Natural killer cell treated with Interleukin-12 subunit alpha and Interleukin-12 subunit beta and Interleukin-15 and Interleukin-18, amount 100 ng/mL, for 72 hours (primary cell): ENCODE measurements at places on chromosomes 3 and 15.
A peak's percentile ranks its signal among the peaks of the same experiment; 100 is the strongest.

GRCh38 chr15:85427286-85428028 lies 47.1 kb downstream of the AKAP13 start:
- H3K27ac ChIP-seq, result no peak overlapping the region
- no peak overlapping the region for H3K4me3 ChIP-seq
- DNase-seq, result no peak
- no peaks in the 10 kb centered on the region for H3K27me3 ChIP-seq

GRCh38 chr3:158463556-158463955 lies 107.4 kb upstream of the MLF1 start:
- no peak overlapping the region for H3K27ac ChIP-seq
- no peak for DNase-seq
- no peaks in the 10 kb centered on the region for H3K36me3 ChIP-seq
- H3K4me1 ChIP-seq, result no peaks in the 10 kb centered on the region
- H3K4me3 ChIP-seq, result no peak overlapping the region

- H3K27me3 ChIP-seq, result no peaks in the 10 kb centered on the region
- DNase-seq, result no peak
- H3K36me3 ChIP-seq, result no peaks in the 10 kb centered on the region
- H3K4me3 ChIP-seq, result no peak overlapping the region
- H3K4me1 ChIP-seq, result peaks cover 18% of the 10 kb centered on the region
Observed at GRCh38 chr3:32975891-32976595, 24.6 kb downstream of the CCR4 start.

DNA sequence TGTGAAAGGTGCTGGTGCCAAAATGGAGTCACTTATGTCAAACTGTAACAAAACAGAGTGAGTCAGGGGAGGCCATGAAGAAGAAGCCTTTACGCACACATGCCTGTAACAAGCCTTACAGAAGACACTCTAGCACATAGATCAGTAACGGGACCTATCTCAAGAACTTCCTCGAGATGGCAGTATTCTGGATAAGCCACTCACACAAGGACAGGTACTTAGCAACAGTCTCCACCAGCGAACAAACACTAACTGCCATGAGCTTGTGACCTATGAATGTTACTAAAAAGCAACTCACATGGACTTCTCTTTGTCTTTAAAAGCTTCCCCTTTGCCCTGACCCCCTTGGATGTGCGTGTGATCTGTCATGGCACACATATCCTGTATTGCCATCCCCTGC lies 235.1 kb downstream of the CD47 start:
- peaks cover 3% of the 10 kb centered on the region for H3K4me1 ChIP-seq
- no peak overlapping the region for H3K4me3 ChIP-seq
- no peaks in the 10 kb centered on the region for H3K36me3 ChIP-seq
- peaks cover 3% of the 10 kb centered on the region for H3K27me3 ChIP-seq
- no peak overlapping the region for H3K27ac ChIP-seq

GRCh38 chr3:68274286-68274685 lies 619.9 kb upstream of the SUCLG2 start:
- H3K27ac ChIP-seq, result no peak overlapping the region
- no peaks in the 10 kb centered on the region for H3K4me1 ChIP-seq
- H3K36me3 ChIP-seq, result no peaks in the 10 kb centered on the region
- DNase-seq, result no peak

DNA sequence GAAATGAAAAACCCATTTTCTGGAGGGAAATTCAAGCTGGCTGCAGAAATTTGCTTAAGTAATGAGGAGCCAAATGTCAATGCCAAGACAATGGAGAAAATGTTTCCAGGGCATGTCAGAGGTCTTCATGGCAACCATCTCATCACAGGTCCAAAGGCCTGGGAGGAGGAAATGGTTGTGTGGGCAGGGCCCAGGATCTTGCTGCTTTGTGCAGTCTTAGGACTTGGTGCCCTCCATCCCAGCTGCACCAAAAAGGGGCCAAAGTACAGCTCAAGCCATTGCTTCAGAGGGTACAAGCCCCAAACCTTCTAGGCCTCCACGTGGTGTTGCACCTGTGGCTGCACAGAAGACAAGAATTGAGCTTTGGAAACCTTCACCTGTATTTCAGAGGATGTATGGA lies 59.3 kb downstream of the POMGNT2 start:
- no peaks in the 10 kb centered on the region for H3K4me1 ChIP-seq
- no peak for DNase-seq
- peaks cover 49% of the 10 kb centered on the region for H3K36me3 ChIP-seq
- no peak overlapping the region for H3K27ac ChIP-seq
- no peaks in the 10 kb centered on the region for H3K27me3 ChIP-seq

GRCh38 chr15:74906067-74906449 lies 593 bp downstream of the FAM219B start:
- DNase-seq, result no peak
- H3K27me3 ChIP-seq, result no peaks in the 10 kb centered on the region
- peaks cover 5% of the 10 kb centered on the region for H3K36me3 ChIP-seq
- peaks cover 25% of the 10 kb centered on the region for H3K4me1 ChIP-seq

DNA sequence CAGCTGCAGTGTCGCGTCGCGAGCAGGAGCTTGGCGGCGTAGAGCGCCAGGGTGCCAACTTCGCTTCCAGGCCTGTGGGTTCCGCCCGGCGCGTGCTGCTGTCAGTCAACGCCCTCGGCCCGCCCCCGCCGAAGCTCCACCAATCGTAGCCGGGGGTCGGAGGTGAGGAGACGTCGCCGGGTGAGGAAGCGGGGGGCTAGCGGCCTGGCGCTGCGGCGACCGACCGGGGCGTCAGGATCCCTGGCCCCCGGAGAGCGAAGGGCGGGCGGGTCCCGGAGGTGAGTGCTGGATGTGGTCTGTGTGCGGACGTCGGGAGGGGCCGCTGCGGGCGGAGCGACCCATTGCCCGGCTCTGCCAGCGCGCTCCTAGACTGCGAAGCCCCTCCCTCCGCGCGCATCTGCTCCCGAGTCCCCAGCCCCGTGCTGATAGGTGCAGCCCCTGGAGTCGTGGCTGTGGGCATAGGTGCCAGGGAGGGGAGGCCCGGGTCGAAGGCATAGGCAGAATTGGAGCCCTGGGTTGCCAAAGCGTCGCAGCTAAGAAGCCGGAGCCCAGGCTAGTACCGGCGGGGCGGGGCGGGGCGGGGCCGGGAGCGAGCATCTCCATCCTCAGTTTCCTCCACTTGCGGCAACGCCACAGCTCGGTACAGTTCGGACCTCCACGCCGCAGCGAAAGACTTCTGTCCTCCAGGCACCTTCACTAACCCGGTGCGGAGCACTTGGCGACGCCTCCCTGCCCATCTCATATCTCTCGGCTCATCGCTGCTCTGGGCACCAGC lies at the start of gene NXPE3:
TSS of gene NXPE3 (plus strand) at position 165 of the 775 bp plus-strand sequence. CDS start 6,386 bp downstream, outside the sequence.
- H3K27ac ChIP-seq, result peak within 1 kb of the TSS; percentile 91
- no peaks in the 10 kb centered on the region for H3K27me3 ChIP-seq
- peaks cover 34% of the 10 kb centered on the region for H3K4me1 ChIP-seq
- peaks cover 10% of the 10 kb centered on the region for H3K36me3 ChIP-seq

DNA sequence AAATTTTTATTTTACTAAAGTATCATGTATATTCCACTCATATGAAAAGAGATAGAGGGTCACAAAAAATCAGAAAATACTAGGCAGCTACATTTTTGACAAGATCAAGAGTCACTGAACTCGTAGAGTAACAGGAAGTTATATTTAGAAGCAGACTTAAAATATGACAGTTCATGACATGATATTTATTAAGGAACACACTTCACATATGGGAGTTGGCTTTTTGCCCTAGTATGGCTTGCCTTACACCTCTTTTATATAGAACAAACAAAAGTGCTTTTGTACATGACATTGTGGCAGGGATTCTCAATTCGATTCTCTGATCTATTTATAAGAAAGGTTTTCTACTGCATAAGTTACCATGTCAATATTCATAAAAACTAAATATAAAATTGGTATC lies 80.1 kb upstream of the GBE1 start:
- DNase-seq, result no peak
- H3K27me3 ChIP-seq, result peaks cover 8% of the 10 kb centered on the region
- no peaks in the 10 kb centered on the region for H3K36me3 ChIP-seq
- no peak overlapping the region for H3K27ac ChIP-seq
- no peak overlapping the region for H3K4me3 ChIP-seq

DNA sequence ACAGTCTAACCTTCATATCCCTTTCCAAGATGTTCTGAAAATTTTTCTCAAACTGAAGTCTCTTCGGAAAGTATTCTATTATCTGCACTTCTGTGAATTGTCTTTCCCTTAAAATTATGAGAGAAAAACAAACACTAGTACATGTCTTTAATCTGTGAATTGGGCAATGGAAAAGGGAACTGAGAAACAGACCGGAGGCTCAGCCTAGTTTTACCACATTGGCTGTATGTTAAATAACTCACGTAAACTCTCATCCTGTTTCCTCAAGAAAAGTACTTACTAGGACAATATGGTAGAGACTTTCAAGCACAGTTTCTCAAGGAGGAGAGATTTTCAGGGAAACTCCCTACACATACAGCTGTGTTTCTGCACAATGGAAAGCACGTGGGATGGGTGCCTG lies 982.2 kb upstream of the SEMA6D start:
- DNase-seq, result no peak
- H3K27me3 ChIP-seq, result no peaks in the 10 kb centered on the region
- no peak overlapping the region for H3K27ac ChIP-seq
- H3K4me3 ChIP-seq, result no peak overlapping the region
- no peaks in the 10 kb centered on the region for H3K4me1 ChIP-seq
- peaks cover 5% of the 10 kb centered on the region for H3K36me3 ChIP-seq

- no peak overlapping the region for H3K27ac ChIP-seq
- DNase-seq, result no peak
- H3K27me3 ChIP-seq, result peaks cover 11% of the 10 kb centered on the region
- H3K36me3 ChIP-seq, result no peaks in the 10 kb centered on the region
Observed at GRCh38 chr3:66703501-66703900, 202.7 kb upstream of the LRIG1 start.

GRCh38 chr3:175392653-175393052 lies 533.5 kb downstream of the NAALADL2 start:
- H3K36me3 ChIP-seq, result peaks cover 4% of the 10 kb centered on the region
- H3K27ac ChIP-seq, result no peak overlapping the region
- no peaks in the 10 kb centered on the region for H3K27me3 ChIP-seq
- H3K4me3 ChIP-seq, result no peak overlapping the region
- no peaks in the 10 kb centered on the region for H3K4me1 ChIP-seq

DNA sequence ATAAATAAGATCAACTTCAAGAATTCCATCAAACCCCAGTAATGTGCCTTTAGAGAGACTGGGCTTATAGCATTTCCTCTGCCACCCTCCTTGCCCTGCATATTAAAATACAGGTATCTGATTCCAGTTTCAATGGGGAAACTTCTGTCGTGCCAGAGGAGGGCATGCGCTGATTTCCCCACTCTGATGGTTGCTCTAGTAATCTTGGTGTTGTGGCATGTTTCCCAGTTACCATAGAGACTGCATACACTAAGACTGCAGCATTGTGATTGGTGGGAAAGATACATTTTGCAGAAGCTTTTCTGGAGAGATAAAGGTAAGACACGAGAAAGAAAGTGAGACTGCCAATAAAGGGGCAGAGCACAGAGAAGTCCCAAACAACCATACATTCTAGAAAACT lies 225.6 kb downstream of the TIGIT start:
- no peak overlapping the region for H3K4me3 ChIP-seq
- DNase-seq, result no peak
- no peaks in the 10 kb centered on the region for H3K4me1 ChIP-seq
- H3K27me3 ChIP-seq, result no peaks in the 10 kb centered on the region
- H3K36me3 ChIP-seq, result no peaks in the 10 kb centered on the region

DNA sequence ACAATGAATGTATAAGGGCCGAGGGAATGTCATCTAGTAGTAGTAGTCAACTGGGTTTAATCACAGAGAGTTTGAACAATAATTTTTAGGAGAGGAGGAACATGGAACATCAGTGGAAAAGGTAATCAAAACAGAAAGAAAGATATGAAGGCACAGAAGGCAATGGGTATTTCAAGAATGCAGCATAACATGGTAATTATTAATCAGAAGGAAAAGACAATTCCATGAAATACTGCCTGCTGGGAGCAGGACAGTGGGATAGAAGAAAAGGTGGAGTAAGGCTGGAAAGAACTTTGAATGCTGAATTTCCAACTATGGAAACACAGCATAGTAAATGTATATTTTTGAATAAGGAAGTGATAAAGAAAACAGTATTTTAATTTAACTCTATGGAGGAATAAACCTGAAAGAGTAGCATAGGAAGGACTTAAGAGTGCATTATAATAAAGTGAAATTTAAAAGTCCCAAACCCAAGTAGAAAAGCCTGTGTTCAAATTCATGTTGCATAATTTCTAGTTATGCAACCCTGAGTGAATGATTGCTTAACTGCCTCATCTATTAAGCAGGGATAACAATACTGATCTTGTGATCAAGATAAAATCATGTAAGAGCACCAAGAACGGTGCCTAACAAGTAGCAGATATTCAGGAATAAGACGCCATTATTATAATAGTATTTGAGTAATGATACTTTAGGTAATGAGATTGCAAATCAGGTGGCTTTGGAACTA lies 357.7 kb downstream of the TBC1D5 start:
- H3K4me3 ChIP-seq, result no peak overlapping the region
- no peaks in the 10 kb centered on the region for H3K36me3 ChIP-seq
- peaks cover 5% of the 10 kb centered on the region for H3K4me1 ChIP-seq
- no peak overlapping the region for H3K27ac ChIP-seq
- no peak for DNase-seq
- H3K27me3 ChIP-seq, result no peaks in the 10 kb centered on the region
